ENCODE measurements at places on chromosomes 12 and 14. TPM values are rescaled to one million over a fixed set of nuclear protein-coding genes. Genes with fewer than 3 reads are reported as not detected.

GRCh38 chr12:98259693-98260092, 255.7 kb upstream of the TMPO start:
- no peak for DNase-seq

DNA sequence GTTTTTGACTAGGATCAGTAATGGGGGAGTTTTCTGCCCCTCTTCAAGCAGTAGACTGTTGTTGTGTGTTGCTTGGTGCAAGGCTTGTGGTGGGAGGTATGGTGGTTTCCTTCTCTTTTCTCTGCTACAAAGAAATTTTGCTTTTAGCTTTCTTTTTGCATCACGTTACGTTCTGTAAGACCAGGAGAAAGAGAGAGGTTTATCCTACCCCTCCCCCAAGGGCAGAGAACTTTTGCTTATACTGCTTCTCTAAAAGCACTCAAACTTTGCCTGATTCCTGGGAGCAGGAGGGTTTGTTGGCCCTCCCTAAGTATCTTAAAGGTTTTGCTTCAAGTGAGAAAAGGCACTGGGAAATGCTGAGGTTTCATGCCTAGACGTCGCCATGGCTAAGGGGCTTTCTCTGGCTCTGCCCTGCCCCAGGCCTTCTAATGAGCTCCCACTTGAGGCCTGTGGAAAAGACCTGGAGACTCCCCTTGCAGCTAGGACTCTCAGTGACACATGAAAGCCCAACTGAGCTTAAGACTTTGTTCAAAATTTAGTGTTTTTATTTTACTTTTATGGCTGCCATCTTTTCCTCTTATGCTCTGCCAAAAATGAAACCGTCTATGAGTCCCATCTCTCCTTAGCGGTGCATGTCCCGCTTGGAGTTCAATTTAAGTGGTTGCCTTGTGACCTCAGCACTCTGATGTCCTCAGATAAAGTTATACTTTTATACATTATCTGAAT, 49.2 kb downstream of the EIF2S3B start:
- peak; percentile 37 for DNase-seq

DNA sequence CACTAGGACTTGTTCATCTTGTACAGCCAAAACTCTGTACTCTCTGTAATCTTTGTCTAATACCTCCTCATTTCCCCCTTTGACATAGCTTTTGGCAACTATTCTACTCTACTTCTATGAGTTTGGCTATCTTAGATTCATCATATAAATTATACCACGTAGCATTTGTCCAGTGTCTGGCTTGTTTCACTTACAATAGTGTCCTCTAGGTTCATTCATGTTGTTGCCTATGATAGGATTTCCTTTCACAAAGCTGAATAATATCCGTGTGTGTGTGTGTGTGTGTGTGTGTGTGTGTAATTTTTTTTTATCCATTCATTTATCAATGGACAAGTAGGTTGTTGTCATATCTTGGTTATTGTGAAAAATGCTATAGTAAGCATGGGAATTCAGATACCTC, 209.5 kb downstream of the KCNC2 start:
- DNase-seq = no peak

- no peak for DNase-seq
Observed at GRCh38 chr14:23405516-23406025, 2.5 kb downstream of the MYH6 start.

DNA sequence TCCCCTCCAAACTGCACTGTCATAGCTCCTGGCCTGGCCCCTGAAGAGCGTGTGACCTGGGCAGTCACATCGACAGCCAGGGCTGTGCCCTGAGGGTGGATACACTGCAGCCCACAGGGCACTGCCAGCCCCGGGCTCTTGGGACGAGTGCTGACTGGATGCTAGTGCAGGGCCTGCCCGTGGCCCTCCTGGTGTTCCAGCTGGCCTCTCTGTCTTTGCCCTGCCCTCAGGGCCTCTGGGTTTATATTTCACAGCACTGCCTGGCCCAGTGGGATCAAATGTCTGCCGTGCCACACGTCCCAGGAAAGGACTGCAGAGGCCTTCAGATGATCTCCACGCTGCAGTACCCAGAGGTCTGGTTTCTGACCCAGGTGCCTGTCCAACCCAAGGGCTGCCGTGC, 10.1 kb upstream of the CCDC197 start:
- no peak for DNase-seq

The BCL2L14 gene
- 3.1 TPM for total RNA-seq

Data from activated naive CD8-positive, alpha-beta T cell treated with anti-CD3 and anti-CD28 coated beads for 36 hours (primary cell).